A549 treated with RU486 at 1 μM for 4 hours (cell line): ENCODE measurements at places on chromosomes 7 and 10. TPM values are rescaled to one million over a fixed set of nuclear protein-coding genes. Genes with fewer than 3 reads are reported as not detected.

The IDI2 gene
- total RNA-seq: 0.09 TPM in 1 of 5 replicates, not detected in the others

The CLDN12 gene
- total RNA-seq: 18.2 to 30.1 TPM (median 25.7 TPM) in 5 replicates

The FAM131B gene
- 0.33 to 0.71 TPM (median 0.46 TPM) in 5 replicates for total RNA-seq

The CAV1 gene
- total RNA-seq: 437 to 497 TPM (median 472 TPM) in 5 replicates

The CPVL gene
- total RNA-seq: 0.14 to 0.34 TPM (median 0.28 TPM) in 5 replicates

The ORC5 gene
- 18.7 to 31.3 TPM (median 28.9 TPM) in 5 replicates for total RNA-seq

The PRKG1 gene
- total RNA-seq: not detected in 5 replicates

The PDZD8 gene
- total RNA-seq: 19.1 to 25.8 TPM (median 25.4 TPM) in 5 replicates

The LIPJ gene
- not detected in 5 replicates for total RNA-seq

The C10orf62 gene
- total RNA-seq: not detected in 5 replicates

The CD36 gene
- total RNA-seq: 0.06 to 0.29 TPM (median 0.15 TPM) in 4 of 5 replicates, not detected in the other

The PTPRE gene
- total RNA-seq: 2.3 to 4.1 TPM (median 3.4 TPM) in 5 replicates

The PPIA gene
- 4,931 to 6,299 TPM (median 5,230 TPM) in 5 replicates for total RNA-seq

The VCL gene
- total RNA-seq: 88.3 to 128 TPM (median 113 TPM) in 5 replicates

The PCLO gene
- total RNA-seq: 0.82 to 1.5 TPM (median 1.2 TPM) in 5 replicates

The PTF1A gene
- total RNA-seq: not detected in 5 replicates

The GPR146 gene
- total RNA-seq: 1.7 to 2.8 TPM (median 1.9 TPM) in 5 replicates

The ERCC6 gene
- total RNA-seq: 5.2 to 6.4 TPM (median 5.5 TPM) in 5 replicates

The HKDC1 gene
- 15.2 to 21.3 TPM (median 17.1 TPM) in 5 replicates for total RNA-seq

The CFAP70 gene
- total RNA-seq: 0.11 to 0.16 TPM (median 0.14 TPM) in 5 replicates

The RPA3 gene
- total RNA-seq: 85.5 to 100 TPM (median 94.7 TPM) in 5 replicates

The ARHGAP22 gene
- total RNA-seq: 2.8 to 5.1 TPM (median 3.9 TPM) in 5 replicates
